Uterus (tissue), 4 donors: ENCODE measurements at places on chromosomes 16 and 17.

GRCh38 chr16:10738231-10739077, 5.2 kb upstream of the NUBP1 start:
- peak; percentile 56 for DNase-seq

GRCh38 chr17:2735896-2736295, 13.6 kb downstream of the CCDC92B start:
- DNase-seq: no peak

DNA sequence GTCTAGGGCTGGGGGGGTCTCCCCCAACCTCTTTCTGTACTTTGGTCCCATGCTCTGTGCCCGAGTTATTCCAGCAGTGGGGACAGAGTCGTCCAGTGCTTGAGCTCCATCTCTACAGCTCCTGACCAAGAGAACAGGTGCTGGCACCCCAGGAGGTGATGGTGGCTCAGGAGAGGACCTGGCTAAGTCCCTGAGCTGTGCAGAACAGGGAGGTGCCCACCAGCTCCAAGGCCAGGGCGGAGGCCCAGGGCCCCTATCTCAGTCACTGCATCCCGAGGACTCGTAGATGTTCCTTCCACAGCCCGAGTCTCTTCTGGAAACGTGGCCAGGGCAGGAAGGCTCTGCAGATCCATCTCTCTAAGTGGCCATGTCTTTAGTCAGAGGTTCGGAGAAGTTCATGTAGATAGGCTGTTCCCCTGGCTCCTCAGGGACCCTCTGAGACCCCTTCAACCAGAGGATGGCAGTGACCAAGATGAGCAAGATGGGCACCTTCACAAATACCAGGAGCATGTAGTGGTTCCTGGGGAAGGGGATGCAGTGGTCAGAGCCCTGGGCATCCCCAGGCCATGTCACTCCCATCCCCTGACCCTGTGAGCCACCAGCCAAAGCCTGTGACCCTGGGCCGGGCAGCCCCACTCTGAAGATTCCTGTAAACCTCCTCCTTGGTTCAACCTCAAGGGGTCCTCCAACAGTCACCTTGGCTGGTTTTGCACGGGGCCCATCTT, 8.7 kb downstream of the CD300LB start:
- DNase-seq: no peak

GRCh38 chr17:7241090-7241733, 1.0 kb downstream of the GABARAP start:
- DNase-seq: no peak

DNA sequence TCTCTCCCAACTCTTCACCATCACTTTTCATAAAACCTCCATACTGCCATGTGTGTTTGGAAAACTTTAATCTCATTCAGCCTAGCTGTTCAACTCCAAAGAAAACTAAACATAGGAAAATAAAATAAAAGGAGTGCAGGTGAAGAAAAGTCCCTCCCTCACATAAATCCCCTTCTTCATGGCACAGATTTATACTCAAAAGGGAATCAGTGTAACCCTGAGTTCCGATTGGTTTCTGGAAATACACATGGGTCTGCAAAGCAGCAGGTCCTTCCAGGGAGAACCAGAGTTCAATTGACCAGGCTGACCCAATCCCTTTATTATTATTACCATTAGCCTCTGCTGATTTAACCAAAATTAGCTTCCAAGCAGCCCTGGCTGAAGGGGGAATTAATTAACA, 8.9 kb upstream of the HOXB2 start:
- no peak for DNase-seq

GRCh38 chr17:13073018-13073417, 55.2 kb upstream of the ELAC2 start:
- no peak for DNase-seq
